CD4-positive, alpha-beta T cell (primary cell): ENCODE measurements at places on chromosomes 6 and 20.

GRCh38 chr6:127690092-127690491, 113.1 kb downstream of the C6orf58 start:
- DNase-seq: no peak
- no peak overlapping the region for H3K4me3 ChIP-seq
- no peaks in the 10 kb centered on the region for H3K4me1 ChIP-seq
- H3K27me3 ChIP-seq: no peaks in the 10 kb centered on the region

DNA sequence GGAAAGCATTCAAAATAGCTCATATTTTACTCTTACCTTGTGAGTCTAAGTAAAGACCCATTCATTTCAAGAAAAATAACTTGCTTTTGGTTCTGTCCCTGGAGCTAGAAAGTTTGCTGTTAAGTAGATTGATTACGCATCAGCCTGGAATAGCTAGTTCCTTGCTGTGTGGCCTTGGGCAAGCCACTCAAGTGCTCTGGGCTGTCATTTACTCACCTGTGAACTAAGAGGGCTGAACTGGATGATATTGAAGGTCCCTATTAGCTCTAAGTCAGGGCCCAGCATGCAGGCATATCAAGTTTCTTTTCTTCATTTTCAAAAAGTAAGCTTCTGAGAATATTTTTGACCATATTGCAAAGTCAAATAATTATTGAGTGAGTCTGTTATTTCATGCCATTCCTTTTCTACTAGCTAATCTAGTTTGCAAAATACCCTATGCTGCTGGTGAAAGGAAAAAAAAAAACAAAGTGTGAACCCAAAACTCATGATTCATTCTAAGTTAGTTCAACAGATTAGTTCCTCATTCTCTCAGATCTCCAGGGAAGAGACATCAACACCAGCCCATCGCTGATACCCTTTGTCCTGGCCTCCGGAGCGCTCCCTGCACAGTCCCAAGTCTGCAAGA, 106.5 kb upstream of the GMDS start:
- H3K36me3 ChIP-seq: no peaks in the 10 kb centered on the region
- no peaks in the 10 kb centered on the region for H3K4me1 ChIP-seq
- H3K27me3 ChIP-seq: no peaks in the 10 kb centered on the region
- H3K4me3 ChIP-seq: no peak overlapping the region

- H3K4me1 ChIP-seq: no peaks in the 10 kb centered on the region
- DNase-seq: no peak
- no peak overlapping the region for H3K27ac ChIP-seq
- H3K4me3 ChIP-seq: no peak overlapping the region
These were observed 89.9 kb downstream of the PLCB1 start for GRCh38 chr20:8221887-8222419.

GRCh38 chr6:116561377-116562018, 7.9 kb downstream of the CALHM4 start:
- H3K4me1 ChIP-seq: peaks cover 8% of the 10 kb centered on the region
- no peak overlapping the region for H3K27ac ChIP-seq
- no peak overlapping the region for H3K4me3 ChIP-seq
- H3K36me3 ChIP-seq: no peaks in the 10 kb centered on the region
- no peaks in the 10 kb centered on the region for H3K27me3 ChIP-seq
- peak; percentile 51 for DNase-seq

- H3K27ac ChIP-seq: no peak overlapping the region
- H3K4me3 ChIP-seq: no peak overlapping the region
- no peaks in the 10 kb centered on the region for H3K36me3 ChIP-seq
- H3K4me1 ChIP-seq: no peaks in the 10 kb centered on the region
These were observed 293.1 kb downstream of the SOX4 start for GRCh38 chr6:21886542-21887151.

DNA sequence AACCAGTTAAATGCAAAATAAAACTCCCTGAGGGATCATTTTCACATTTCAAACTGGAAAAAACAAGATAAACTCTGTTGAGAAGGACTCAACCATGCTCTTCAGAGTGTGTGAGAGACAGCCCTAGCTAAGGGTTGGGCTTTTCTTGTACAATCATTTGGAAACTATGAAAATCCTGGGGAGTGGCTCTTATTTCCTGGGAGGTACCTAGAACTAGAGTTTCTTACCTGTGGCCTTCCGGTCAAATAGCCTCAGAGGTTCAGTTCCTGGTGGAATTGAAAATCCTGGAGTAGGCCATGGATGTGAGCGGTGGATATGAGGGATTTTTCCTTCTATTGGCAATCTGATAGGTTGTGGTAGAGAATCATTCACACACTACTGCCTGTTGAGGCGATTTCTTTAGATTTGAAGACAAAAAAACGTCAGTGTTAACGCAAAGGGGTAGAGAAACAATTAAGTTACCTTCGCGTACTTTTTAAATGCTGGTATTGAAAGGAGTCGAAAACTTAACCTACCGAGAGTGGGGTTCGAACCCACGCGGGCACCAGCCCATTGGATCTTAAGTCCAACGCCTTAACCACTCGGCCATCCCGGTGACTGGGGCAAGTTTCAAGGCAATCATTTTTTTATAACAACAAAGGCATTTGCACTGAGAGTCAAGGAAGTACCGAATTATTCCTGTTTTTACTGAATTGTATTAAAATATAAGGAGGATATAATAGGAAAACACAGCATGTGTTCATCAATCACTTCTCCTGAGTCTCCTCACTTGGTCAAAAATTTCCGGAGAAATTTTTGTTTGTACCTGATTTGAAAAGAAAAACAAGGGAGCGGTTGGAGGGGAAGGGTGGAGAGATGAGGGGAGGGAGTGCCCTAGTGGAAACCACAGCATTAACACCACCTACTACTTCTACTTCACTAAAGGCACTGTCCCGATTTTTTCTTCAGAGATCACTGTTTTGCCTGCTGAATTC, 191.3 kb downstream of the OR2B2 start:
- DNase-seq: no peak
- H3K36me3 ChIP-seq: no peaks in the 10 kb centered on the region
- no peak overlapping the region for H3K4me3 ChIP-seq
- H3K4me1 ChIP-seq: no peaks in the 10 kb centered on the region
- no peak overlapping the region for H3K27ac ChIP-seq

- H3K4me1 ChIP-seq: no peaks in the 10 kb centered on the region
- H3K36me3 ChIP-seq: no peaks in the 10 kb centered on the region
- DNase-seq: no peak
These were observed 190.8 kb downstream of the TBC1D32 start for GRCh38 chr6:121143476-121143875.

GRCh38 chr6:73389854-73390253, 4.8 kb upstream of the DDX43 start:
- DNase-seq: no peak
- no peaks in the 10 kb centered on the region for H3K27me3 ChIP-seq
- H3K27ac ChIP-seq: no peak overlapping the region
- H3K4me1 ChIP-seq: peaks cover 25% of the 10 kb centered on the region
- no peaks in the 10 kb centered on the region for H3K36me3 ChIP-seq

DNA sequence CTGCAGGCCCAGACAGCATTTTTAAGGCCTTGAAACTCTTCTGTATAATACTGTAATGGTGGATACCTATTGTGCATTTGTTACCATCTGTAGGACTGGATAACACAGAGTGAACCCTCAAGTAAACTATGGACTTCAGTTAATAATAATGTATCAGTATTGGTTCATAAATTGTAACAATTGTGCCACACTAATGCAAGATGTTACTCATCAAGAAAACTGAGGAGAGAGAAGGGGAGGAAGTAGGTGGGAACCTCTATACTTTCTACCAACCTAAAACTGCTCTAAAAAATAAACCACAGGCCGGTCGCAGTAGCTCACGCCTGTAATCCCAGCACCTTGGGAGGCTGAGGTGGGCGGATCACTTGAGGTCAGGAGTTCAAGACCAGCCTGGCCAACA, 10.8 kb downstream of the MAPK13 start:
- peaks cover 40% of the 10 kb centered on the region for H3K36me3 ChIP-seq
- no peak overlapping the region for H3K27ac ChIP-seq
- H3K27me3 ChIP-seq: no peaks in the 10 kb centered on the region
- no peak for DNase-seq

- H3K27me3 ChIP-seq: peaks cover 7% of the 10 kb centered on the region
- no peaks in the 10 kb centered on the region for H3K36me3 ChIP-seq
- no peak for DNase-seq
These were observed 1.8 kb upstream of the SPEF1 start for GRCh38 chr20:3783068-3783489.

DNA sequence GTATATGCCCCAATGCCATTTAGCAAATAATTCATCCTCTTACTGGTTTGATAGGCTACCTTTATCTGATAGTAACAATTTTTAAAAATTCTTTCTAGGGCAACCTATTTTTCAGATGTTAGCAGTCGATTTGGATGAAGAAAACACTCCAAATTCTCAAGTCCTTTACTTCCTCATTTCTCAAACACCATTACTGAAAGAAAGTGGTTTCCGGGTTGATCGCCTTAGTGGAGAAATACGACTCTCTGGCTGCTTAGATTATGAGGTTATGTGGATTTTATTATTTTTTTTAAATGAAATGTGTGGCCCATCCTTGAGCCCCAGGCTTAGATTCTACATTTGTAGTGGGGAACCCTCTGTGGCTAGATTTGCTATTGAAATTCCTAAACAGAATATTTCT, 26.3 kb downstream of the CDH26 start:
- no peaks in the 10 kb centered on the region for H3K4me1 ChIP-seq
- H3K4me3 ChIP-seq: no peak overlapping the region
- H3K27ac ChIP-seq: no peak overlapping the region
- no peak for DNase-seq

DNA sequence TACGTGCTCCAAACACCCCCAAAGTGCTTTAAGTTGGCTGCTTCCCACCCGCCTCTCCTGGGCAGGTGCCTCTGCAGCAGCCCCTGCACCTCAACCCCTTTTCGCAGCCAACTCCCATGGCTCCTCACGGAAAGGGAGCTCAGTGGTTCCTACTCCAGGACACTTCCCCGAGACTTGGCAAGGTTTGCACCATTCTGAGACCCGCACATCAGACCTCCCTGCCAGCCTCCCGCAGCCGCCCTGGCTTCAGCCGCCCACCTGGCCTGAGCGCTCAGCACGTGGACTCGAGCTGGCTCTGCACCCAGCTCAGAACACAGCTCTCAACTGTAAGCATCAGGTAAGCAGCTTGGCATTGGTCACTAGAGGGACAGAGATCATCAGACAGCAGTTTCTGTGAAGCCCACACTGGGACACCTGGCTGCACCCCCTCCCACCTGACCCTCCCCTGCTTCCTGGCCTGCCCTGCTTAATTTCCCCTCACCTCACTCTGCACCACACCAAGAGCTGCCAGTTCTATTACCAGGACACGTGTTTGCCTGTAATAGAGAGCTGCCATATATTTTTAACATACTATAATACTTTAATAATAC, 28.5 kb downstream of the GMDS start:
- H3K4me1 ChIP-seq: peaks cover 6% of the 10 kb centered on the region
- no peak for DNase-seq
- H3K27ac ChIP-seq: no peak overlapping the region
- H3K4me3 ChIP-seq: no peak overlapping the region

- H3K36me3 ChIP-seq: no peaks in the 10 kb centered on the region
- H3K27ac ChIP-seq: no peak overlapping the region
- DNase-seq: no peak
- no peaks in the 10 kb centered on the region for H3K4me1 ChIP-seq
- no peak overlapping the region for H3K4me3 ChIP-seq
These were observed 10.0 kb downstream of the JPH2 start for GRCh38 chr20:44176833-44177534.

DNA sequence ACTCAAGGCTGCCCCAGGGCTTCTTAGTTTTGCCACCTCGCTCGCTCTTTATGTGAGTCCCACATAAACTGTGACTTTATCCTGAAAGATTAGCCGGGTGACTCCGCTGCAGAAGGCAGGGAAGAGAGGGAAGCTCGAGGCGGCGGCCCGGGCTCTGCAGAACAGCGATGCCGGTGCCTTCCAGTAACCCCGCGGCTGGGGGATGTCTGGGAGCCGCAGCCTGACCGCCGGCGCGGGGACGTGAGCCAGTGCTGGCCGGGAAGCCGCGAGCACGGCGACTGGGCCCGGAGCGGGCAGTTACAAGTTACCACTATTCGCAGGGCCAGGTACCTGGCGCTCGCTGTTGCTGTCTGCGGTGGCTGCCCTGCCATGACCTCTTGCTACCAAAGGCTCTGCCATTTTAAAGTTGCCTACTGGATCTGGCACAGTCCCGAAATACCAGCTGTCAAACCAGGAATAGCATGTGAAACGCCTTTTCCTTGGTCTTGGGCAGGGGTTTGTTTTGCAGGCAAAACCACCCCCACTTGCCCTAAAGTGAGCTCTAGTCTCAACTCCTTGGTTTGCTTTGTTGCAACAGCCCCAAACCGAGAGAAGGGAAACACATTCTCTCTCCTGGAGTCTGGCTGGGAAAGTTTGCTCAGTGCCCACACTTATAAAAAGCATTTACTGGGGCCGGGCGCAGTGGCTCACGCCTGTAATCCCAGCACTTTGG, 124.0 kb upstream of the SLC2A12 start:
- H3K4me3 ChIP-seq: peak overlapping the region; percentile 60
- peak overlapping the region; percentile 23 for H3K27ac ChIP-seq
- no peaks in the 10 kb centered on the region for H3K27me3 ChIP-seq
- peaks cover 53% of the 10 kb centered on the region for H3K4me1 ChIP-seq
- DNase-seq: no peak

DNA sequence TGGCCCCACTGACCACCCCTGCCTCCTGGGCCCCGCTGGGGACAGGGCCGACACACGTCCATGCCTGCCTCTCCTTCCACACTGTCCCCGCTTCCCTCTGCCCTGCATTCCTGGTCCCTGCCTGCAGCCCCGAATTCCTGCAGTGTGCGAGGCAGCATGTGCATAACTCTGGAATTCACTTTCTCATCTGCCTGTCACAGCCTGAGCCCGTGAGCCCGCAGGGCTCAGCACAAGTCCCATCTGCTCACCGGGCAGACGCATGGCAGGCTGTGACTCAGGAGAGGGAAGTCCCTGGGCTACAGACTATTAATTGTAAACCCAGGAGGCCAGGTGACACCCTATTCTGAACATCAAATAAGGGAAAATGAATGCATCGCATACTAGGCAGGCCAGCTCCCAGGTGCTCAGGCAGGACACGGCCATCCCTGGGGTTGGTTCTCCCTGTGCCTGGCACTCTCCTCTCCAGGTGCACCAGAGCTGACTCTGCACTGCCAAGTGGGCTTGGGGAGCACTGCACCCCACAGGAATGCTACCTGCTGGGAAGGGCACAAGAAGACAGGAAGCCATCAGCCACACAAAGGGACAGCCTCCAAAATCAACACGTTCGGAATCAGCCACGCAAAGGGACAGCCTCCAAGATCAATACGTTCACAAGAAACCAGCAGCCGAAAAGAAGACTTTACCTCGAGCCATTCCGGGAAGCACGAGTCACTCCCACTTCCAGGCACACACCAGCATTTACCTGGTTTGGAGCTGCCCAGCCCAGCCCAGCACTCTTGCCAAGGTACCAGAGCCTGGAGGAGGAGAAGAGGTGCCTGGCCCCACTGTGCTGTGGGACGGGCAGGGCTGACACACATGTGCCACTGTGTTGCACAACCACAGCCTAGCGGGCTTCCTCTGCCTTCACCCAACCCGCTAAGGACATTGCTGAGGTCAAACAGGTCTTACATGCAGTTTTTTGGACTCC, 65.9 kb downstream of the DLL1 start:
- H3K27me3 ChIP-seq: no peaks in the 10 kb centered on the region
- no peak overlapping the region for H3K4me3 ChIP-seq
- H3K36me3 ChIP-seq: no peaks in the 10 kb centered on the region
- no peak for DNase-seq
